ENCODE measurements at places on chromosomes 1 and 21.

- peaks cover 18% of the 10 kb centered on the region for H3K27me3 ChIP-seq
- H3K4me3 ChIP-seq, result no peak overlapping the region
- no peak overlapping the region for H3K27ac ChIP-seq
- no peaks in the 10 kb centered on the region for H3K4me1 ChIP-seq
- no peak for DNase-seq
These were observed 57.8 kb downstream of the EDARADD start for GRCh38 chr1:236451796-236452373.

DNA sequence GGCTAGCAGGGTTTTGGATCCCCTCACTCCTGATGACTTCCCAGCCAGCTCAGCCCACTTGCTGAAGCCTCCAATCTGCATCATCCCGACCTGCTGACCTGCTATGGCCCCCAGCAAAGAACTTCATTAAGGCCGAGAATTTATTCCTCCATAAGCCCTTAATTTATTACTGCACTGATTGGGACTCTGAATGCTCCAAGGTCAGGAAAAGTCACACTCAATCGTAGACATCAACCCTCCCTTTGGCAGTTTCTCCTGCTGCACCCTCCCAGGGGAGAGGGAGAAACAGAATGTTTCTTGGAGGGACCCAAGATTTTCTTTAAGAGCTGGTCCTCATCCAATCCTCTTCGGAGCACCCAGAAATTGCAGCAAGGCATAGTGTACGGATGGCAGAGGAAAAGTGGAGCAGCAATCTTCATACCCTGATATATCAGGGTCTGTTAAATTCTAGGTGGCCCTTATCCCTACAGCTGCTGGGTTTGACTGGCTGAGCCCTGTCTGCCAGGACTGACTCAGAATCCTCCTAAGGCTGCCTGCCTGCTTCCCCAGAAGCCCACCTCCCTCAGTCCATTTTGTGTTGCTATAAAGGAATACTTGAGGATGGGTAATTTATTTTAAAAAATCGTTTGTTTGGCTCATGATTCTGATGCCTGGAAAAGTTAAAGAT is 62.2 kb downstream of the DMAP1 start:
- H3K27ac ChIP-seq, result peak overlapping the region; percentile 45
- no peak overlapping the region for H3K4me3 ChIP-seq
- DNase-seq, result no peak
- peaks cover 11% of the 10 kb centered on the region for H3K4me1 ChIP-seq
- H3K27me3 ChIP-seq, result no peaks in the 10 kb centered on the region

DNA sequence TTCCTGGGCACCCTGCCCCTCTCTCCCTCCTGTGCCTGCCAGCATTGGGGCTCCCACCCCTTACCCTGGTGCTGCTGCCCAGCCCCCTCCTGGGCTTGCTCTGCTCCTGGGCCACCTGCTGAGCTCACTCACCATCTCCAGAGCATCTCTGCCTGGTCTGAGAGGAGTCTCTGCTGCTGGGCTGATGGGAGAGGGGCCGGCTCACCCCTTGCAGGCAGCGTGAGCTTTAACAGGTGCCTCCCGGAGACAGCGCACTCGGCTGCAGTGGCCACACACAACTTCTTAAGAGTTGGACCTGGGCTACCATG is 721.7 kb downstream of the MATN1 start:
- H3K4me3 ChIP-seq, result no peak overlapping the region
- peaks cover 4% of the 10 kb centered on the region for H3K27me3 ChIP-seq
- H3K27ac ChIP-seq, result no peak overlapping the region
- DNase-seq, result no peak
- no peaks in the 10 kb centered on the region for H3K36me3 ChIP-seq

DNA sequence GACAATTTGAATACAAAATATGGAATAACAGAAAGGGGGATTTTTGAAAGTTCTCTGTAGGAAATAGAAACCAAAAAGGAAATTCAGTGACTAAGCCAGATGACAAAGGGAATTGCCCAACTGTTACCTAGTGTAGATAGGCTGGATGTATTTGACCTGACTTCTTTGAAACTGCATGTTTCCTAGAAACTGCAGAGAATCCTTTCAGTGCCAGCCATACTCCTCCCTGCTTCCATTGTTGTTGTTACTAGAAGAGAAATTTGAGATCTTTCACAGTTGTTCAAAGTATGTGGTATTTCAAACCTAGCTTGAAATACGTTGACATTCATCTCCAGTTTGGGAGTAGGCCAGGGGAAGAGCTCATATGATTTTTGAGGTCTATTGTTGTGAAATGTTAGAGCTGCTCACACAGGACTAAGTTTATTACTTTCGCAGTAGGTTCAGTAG is 1.8 kb upstream of the GBP5 start:
- peak overlapping the region; percentile 57 for H3K4me3 ChIP-seq
- peaks cover 26% of the 10 kb centered on the region for H3K4me1 ChIP-seq
- no peak for DNase-seq
- no peaks in the 10 kb centered on the region for H3K27me3 ChIP-seq

- H3K27me3 ChIP-seq, result peaks cover 21% of the 10 kb centered on the region
- no peaks in the 10 kb centered on the region for H3K36me3 ChIP-seq
- no peak overlapping the region for H3K27ac ChIP-seq
- DNase-seq, result no peak
These were observed 434 bp downstream of the EVA1B start for GRCh38 chr1:36322786-36323635.

- peak overlapping the region; percentile 51 for H3K4me3 ChIP-seq
- no peak overlapping the region for H3K27ac ChIP-seq
- H3K27me3 ChIP-seq, result peaks cover 30% of the 10 kb centered on the region
- DNase-seq, result no peak
- H3K36me3 ChIP-seq, result peaks cover 5% of the 10 kb centered on the region
- H3K4me1 ChIP-seq, result peaks cover 6% of the 10 kb centered on the region
These were observed 974 bp downstream of the ACTN2 start for GRCh38 chr1:236687273-236687672.

GRCh38 chr1:54371038-54371941 is 34.9 kb downstream of the SSBP3 start:
- H3K4me1 ChIP-seq, result peaks cover 31% of the 10 kb centered on the region
- H3K36me3 ChIP-seq, result no peaks in the 10 kb centered on the region
- no peaks in the 10 kb centered on the region for H3K27me3 ChIP-seq
- DNase-seq, result no peak

DNA sequence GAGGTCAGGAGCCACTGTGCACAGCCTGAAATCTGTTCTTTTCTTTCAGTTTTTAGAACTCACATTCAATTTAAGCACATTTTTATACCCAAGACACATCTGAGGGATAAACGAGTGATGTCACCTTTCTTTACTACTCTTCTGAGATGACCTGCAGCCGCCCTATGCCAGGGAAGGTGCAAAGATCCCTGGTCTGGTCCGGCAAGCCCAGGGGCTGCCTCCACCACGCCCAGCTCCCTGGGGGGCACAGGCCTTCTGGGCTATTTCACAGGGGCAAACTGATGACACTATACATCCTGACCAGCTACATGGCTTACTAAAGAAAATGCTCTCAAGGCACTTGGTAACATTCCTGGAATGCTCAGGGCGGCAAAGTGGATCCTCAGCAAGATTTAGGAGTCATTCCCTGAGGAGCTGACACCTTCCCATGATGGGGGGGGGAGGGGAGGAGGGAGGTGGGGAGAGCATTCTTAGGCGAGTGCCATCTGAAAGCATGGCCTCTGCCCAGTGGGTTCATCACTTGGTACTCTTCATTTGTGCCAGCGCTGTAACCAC is 11.3 kb downstream of the MRAP start:
- no peaks in the 10 kb centered on the region for H3K4me1 ChIP-seq
- H3K27ac ChIP-seq, result no peak overlapping the region
- H3K36me3 ChIP-seq, result peaks cover 27% of the 10 kb centered on the region
- DNase-seq, result no peak
- no peak overlapping the region for H3K4me3 ChIP-seq

GRCh38 chr1:167339405-167339804 is 118.7 kb downstream of the POU2F1 start:
- DNase-seq, result no peak
- peaks cover 34% of the 10 kb centered on the region for H3K36me3 ChIP-seq
- H3K27ac ChIP-seq, result no peak overlapping the region
- H3K4me3 ChIP-seq, result no peak overlapping the region

GRCh38 chr1:168246506-168246905 is 20.7 kb downstream of the SFT2D2 start:
- peaks cover 15% of the 10 kb centered on the region for H3K4me1 ChIP-seq
- H3K4me3 ChIP-seq, result no peak overlapping the region
- no peak for DNase-seq
- peaks cover 53% of the 10 kb centered on the region for H3K36me3 ChIP-seq
- H3K27ac ChIP-seq, result no peak overlapping the region

DNA sequence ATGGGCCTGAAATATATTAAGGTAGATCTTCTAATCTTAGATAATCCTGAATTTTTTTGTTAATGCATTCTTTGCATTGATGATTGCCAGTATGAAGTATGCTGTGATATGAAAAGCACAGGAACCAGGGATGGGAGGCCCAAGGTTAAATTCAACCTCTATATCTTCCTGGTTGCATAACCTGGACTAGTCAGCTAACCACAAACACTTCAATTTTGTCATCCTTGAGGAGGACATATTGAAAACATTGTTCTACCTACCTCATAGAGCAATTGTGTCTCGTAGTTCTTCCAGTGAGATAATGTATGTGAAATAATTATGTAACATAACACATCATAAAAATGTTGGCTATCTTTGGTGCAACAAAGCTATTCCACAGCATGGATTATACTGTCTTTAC is 25.6 kb downstream of the PDC start:
- H3K27me3 ChIP-seq, result no peaks in the 10 kb centered on the region
- no peak for DNase-seq
- H3K36me3 ChIP-seq, result peaks cover 10% of the 10 kb centered on the region
- no peaks in the 10 kb centered on the region for H3K4me1 ChIP-seq
- H3K4me3 ChIP-seq, result no peak overlapping the region
- H3K27ac ChIP-seq, result no peak overlapping the region

DNA sequence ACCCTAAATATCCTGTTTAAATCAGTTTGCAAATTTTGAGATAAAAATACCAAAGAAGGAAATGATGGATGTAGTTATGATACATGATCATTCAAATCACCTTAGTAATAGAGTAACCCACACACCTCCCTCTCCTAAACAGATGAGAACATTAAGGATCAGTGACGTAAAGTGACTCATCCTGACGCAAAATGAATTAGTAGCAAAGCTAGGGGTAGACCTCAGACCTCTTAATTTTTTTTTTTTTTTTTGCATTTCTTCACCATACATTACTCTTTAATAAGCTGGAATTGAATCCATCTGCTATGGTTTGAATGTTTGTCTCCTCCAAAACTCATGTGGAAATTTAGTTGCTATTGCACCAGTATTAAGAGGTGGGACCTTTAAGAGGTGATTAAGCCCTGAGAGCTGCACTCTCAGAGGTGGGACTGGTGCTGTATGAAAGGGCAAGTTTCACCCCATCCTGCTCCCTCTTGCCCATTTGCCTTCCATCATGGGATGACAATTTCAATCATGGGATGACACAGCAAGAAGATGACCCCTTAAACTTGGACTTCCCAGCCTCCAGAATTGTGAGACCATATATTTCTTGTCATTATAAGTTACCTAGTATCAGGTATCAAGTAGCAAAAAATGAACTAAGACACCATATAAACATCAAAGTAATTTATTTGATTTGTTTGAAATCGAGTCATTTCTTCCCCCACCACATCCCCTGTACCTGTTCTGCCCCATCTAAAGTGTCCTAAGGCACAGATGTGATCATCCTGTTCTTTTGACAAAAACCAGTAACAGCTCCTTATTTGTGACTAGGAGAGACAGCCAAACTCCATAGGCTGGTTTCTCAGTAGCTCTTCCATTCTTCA is 114.6 kb upstream of the DUSP10 start:
- no peak for DNase-seq
- H3K4me3 ChIP-seq, result no peak overlapping the region
- no peaks in the 10 kb centered on the region for H3K27me3 ChIP-seq
- H3K27ac ChIP-seq, result no peak overlapping the region

DNA sequence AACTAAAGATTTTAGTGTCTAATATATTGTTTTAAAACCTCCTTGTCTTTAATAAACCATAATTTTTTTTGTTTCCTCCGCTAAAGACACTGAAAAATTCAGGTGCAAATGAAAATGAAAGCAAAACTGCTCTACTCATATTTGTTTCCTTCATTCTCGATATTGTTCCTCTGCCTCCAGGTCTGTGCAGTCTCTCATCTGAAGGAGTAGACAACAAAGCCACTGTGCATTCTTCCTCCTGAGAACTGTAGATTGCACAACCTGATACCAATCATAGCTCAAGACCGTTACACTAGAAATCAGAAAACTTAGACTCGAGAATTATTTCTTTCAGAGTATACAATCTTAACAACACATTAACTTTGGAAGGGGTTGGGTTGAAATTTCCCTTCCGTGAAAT is 373.1 kb upstream of the CXADR start:
- DNase-seq, result no peak
- H3K36me3 ChIP-seq, result no peaks in the 10 kb centered on the region
- H3K4me1 ChIP-seq, result no peaks in the 10 kb centered on the region
- H3K27me3 ChIP-seq, result no peaks in the 10 kb centered on the region
- no peak overlapping the region for H3K27ac ChIP-seq
- peak overlapping the region; percentile 11 for H3K4me3 ChIP-seq

DNA sequence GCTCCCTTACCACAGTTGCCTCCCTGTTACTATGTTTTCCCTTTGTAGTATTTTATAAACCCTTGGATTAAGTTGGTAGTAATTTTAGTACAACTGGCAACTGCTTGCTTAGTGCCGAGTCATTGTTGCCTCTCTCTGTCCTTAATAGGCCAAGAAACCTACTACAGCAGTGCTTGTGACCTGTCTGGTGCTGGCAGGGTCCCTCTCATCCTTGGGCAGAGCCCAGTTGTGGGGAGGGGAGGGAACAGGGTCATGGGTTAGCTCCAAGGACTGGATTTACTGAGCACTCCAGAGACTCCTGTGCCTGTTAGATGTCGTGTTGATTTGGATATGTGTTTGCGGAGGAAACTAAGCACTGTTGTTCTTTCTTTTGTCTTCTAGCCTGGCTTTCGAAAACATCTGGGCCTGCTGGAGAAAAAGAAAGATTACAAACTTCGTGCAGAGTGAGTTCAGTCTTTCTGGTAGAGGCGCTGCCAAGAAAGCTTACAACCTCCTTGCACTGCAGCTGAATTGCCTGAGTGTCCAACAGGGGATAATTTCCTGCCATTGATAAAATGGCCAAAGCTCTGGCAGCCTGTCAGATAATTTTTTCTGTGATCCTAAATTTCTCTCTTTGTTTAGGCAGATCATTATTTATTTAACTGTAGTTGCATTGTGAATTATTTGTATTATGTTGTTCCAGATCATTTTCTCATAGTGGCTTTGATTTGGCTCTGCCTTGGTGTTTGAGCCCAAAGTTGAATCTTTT is 3.6 kb downstream of the UTP11 start:
- H3K36me3 ChIP-seq, result peaks cover 8% of the 10 kb centered on the region
- H3K4me3 ChIP-seq, result no peak overlapping the region
- no peaks in the 10 kb centered on the region for H3K27me3 ChIP-seq
- peak overlapping the region; percentile 19 for H3K27ac ChIP-seq

- H3K36me3 ChIP-seq, result no peaks in the 10 kb centered on the region
- H3K4me1 ChIP-seq, result peaks cover 8% of the 10 kb centered on the region
- no peak overlapping the region for H3K27ac ChIP-seq
- DNase-seq, result no peak
- no peaks in the 10 kb centered on the region for H3K27me3 ChIP-seq
These were observed 5.1 kb upstream of the MED18 start for GRCh38 chr1:28323720-28324119.

GRCh38 chr1:50942334-50942733 is 17.7 kb downstream of the FAF1 start:
- H3K4me3 ChIP-seq, result no peak overlapping the region
- no peak overlapping the region for H3K27ac ChIP-seq
- peaks cover 4% of the 10 kb centered on the region for H3K36me3 ChIP-seq

GRCh38 chr1:7339953-7340352 is 431.1 kb upstream of the VAMP3 start:
- DNase-seq, result no peak
- H3K36me3 ChIP-seq, result no peaks in the 10 kb centered on the region
- no peak overlapping the region for H3K27ac ChIP-seq
